Heart left ventricle (tissue), 16 donors: ENCODE measurements at places on chromosomes 5 and 9. TPM values are rescaled to one million over a fixed set of nuclear protein-coding genes. Genes with fewer than 3 reads are reported as not detected.

The FSTL4 gene
- total RNA-seq: 0.31 TPM

The HINT1 gene
- 76.8 TPM for total RNA-seq

DNA sequence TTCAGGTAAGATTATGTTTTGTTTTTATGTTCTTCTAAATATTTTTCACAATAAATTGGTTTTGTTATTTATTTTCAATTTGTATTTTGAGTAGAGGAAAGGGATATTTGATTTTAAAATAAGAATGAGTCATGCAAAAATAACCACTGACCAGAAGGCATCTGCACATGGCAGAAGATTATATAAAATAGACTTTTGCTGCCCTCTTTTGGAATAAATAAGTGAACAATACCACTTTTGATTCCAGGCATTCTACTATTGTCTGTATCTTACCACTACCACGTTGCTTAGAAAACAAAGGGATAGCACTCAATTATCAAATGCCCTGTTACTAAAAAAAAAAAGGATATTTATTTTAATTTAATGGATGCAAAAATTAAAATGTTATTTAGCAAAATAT is 227.3 kb upstream of the ITGA1 start:
- DNase-seq: no peak

GRCh38 chr5:146703499-146703898 is 175.1 kb downstream of the PPP2R2B start:
- no peak for DNase-seq

- no peak for DNase-seq
These were observed 86.6 kb upstream of the SLC24A2 start for GRCh38 chr9:19875291-19875920.

DNA sequence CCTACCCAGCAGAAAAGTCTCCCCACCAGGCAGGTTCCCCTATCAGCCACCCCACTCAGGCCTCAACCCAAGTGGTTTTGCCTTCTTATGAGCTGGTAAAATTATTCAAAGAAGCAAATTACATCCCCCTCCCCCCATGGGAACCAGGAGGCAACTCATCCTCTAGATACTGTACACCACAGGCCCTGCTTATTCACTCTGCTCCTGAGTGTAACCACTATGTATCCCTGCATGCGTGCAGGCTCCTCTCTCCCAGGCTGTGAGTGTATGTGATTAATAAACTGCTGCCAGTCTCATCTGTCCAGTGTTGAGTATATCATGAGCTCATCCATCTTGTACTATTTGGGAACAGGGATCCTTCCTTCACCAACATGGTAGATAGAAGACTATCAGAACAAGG is 8.6 kb downstream of the KCTD16 start:
- DNase-seq: no peak

DNA sequence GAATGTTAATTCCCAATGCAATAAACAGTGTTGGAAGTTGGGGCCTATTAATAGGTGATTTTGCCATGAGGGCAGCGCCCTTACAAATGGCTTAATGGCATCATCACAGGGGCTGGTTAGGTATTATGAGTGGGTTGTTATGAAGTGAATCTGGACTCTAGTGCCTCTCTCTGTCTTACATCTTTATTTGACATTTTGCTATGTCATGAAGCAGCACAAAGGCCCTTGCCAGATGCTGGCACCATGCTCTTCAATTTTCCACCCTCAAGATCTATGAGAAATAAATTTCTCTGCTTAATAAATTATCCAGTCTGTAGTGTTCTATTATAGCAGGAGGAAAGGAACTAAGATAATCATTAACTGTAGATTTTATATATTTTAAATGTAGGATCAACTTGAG is 1098.7 kb upstream of the NUDT12 start:
- no peak for DNase-seq

DNA sequence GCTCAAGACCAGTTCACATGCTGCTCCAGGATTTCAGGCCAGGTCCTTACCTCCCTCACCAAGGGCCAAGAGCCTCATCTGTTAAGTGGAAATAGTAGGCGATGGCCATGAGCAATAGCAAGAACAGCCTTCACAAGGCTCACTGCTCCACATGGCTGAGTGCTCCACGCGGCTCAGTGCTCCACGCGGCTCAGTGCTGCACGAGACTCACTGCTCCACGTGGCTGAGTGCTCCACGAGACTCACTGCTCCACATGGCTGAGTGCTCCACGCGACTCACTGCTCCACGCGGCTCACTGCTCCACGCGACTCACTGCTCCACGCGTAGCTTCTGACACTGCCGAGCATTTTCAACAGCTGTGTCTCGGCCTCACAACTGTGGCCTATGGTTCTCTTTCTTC is 36.4 kb upstream of the ADAMTS2 start:
- DNase-seq: no peak
